Neural crest cell (in vitro differentiated cells): ENCODE measurements at places on chromosomes 7 and 10.

DNA sequence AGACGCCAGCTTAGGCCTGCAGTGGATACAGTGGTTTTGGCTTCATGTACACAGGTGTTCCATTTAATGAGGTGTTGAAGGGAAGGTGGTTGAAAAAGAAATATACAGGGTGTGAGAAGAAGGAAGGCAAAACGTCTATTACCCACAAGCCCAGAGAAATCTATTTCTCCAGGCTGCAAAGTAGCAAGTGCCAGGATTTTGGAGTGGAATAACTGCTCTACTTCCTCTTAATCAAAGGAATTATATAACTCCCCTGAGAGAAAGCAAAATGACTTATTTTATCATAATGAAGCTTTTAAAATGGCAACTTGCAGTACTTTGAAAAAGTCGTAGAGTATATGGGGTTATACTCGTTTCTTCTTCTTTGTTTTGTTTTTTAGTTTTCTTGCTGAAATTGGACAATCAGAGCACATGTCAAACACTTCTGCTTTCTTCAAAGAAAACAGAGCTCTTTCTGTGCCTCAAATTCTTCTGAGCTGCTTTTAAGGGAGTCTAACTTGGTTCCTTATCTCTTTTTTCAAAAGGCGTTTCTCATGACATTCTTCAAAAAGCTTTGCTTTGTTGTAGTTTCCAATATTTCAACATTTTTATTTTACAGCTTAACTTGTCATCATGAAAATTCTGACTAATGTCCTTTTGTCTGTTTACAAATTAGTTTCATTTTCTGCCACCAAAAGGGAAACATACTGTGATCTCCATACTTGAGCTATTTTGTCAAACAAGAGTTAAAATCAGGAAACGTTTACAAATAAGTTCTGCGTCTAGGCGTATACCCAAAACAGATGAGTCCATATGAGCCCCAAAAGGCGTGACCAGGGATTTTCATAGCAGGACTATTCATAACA lies 289.7 kb downstream of the FRMD4A start:
- no peak for DNase-seq

GRCh38 chr7:156988343-156989185 lies 21.9 kb downstream of the MNX1 start:
- DNase-seq, result no peak

GRCh38 chr10:88986549-88987242 lies 3.9 kb upstream of the FAS start:
- DNase-seq, result no peak

GRCh38 chr7:23349484-23350157 lies 50.5 kb downstream of the MALSU1 start:
- DNase-seq, result no peak

GRCh38 chr7:105906695-105907094 lies 30.3 kb upstream of the ATXN7L1 start:
- DNase-seq, result no peak

- DNase-seq, result no peak
These were observed 109.0 kb downstream of the LRMDA start for GRCh38 chr10:75540357-75540966.

GRCh38 chr10:73529089-73529832 lies 33.4 kb upstream of the PPP3CB start:
- peak; percentile 25 for DNase-seq

GRCh38 chr7:43328336-43328735 lies 215.9 kb downstream of the HECW1 start:
- no peak for DNase-seq

- no peak for DNase-seq
These were observed 77.8 kb upstream of the KAT6B start for GRCh38 chr10:74748468-74749031.

DNA sequence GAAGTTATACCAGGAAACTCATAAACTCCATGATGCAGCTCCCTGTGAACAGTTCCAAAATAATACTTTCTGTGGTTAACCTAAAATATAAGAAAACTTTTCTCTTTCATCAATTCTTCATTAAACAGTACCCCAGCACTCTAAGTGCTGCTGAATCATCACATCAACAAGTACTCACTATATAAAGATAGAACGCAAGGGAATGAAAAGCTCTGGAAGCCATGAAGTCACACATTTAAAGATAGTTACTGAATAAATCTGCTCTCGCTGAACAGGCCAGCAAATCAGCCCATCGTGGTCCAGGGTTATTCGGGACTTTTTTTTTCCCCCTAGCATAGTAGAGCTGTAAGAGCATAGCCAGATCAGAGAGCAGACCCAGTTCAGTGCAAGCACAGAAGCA lies 254.3 kb downstream of the IPMK start:
- DNase-seq, result no peak

GRCh38 chr7:70285854-70286253 lies 687.6 kb downstream of the AUTS2 start:
- DNase-seq, result no peak

GRCh38 chr10:68067029-68067428 lies 8.1 kb downstream of the HERC4 start:
- DNase-seq, result no peak

- no peak for DNase-seq
These were observed 44.7 kb upstream of the NPY start for GRCh38 chr7:24239260-24239659.

DNA sequence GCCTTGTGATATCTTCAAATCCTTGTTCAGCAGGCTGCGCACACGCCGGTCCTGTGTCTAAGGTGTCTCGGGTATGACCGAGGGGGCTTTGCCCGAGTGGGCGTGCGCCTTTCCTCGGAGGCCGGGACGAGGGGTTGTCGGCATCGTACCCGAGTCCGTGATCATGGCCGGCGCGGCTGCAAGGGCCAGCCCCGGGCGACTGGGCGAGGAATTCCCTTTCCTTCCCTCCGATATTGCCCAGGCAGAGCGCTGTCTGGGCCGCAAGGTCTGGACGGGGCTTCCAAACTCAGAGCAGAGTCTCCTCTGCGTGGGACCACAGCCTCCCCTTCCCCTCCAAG lies 59.7 kb downstream of the ZNF467 start:
- no peak for DNase-seq
